HCEC 1CT (cell line): ENCODE measurements at places on chromosomes 16 and 17.
A peak's percentile ranks its signal among the peaks of the same experiment; 100 is the strongest.

- DNase-seq, result no peak
Measured at GRCh38 chr16:81597079-81597658, 152.6 kb downstream of the CMIP start.

GRCh38 chr17:47878203-47879027 is 17.6 kb upstream of the SP2 start:
- DNase-seq, result no peak

DNA sequence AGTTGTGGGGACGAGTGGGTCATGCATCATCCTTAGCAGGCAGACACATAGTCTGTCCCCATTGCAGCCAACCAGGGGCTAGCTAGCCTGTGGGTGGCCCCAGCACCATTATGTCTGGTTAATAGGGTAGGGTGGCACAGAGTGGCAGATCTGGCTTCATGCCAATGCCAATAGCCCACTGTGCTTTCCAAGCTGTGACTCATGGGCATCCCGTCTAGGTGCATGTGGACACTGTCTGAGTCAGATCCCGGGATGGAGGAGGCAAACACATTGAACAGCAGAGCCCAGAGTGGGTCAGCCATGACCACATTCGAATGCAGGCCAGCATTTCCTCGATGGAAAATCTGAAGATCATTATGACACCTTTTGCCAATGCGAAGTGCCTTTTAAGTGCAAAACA is 2.5 kb downstream of the HS3ST2 start:
- DNase-seq, result peak; percentile 15

- DNase-seq, result no peak
Measured at GRCh38 chr16:50602531-50603205, 54.5 kb downstream of the NKD1 start.

DNA sequence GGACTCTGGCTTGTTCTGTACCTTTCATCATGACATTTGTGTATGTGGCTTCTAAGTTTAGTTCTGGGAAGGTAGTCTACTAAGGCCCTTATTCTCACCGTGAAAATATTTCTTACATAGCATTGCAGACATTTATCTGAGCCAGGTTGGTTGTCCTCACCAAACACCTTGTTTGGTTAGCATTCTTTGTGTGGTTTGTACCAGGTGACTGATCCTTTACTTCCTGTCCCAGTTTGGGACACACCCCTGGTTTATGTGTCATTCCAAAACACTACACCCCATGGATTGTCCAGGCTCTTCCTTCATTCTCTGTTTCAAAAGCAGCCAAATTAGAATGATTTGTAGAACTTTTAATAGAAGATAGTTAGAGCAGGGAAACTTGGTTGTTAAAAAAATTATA is 23.2 kb upstream of the DUSP14 start:
- DNase-seq, result no peak

GRCh38 chr17:21299981-21300600 is 15.6 kb downstream of the MAP2K3 start:
- no peak for DNase-seq

DNA sequence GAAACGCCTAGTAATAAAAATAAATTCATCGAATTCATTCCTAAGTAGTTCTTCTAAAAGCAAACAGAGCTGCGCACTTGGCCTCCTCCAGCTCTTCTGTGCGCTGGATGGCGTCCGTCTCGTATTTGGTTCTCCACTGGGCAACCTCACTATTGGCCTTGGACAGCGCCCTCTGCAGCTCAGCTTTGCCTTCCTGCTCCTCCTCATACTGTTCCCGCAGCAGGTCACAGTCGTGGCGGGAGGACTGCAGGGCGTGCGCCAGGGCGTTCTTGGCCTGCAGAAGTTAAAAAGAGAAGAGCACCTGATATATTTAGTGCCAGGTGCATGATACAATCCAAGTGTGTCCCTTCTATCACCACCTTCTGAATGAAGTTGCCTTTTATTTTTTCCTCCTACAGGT is 21.8 kb downstream of the MYH3 start:
- no peak for DNase-seq

- no peak for DNase-seq
Measured at GRCh38 chr16:62194828-62195227, 158.6 kb upstream of the CDH8 start.

GRCh38 chr17:59811209-59811608 is 81.5 kb downstream of the TUBD1 start:
- no peak for DNase-seq

DNA sequence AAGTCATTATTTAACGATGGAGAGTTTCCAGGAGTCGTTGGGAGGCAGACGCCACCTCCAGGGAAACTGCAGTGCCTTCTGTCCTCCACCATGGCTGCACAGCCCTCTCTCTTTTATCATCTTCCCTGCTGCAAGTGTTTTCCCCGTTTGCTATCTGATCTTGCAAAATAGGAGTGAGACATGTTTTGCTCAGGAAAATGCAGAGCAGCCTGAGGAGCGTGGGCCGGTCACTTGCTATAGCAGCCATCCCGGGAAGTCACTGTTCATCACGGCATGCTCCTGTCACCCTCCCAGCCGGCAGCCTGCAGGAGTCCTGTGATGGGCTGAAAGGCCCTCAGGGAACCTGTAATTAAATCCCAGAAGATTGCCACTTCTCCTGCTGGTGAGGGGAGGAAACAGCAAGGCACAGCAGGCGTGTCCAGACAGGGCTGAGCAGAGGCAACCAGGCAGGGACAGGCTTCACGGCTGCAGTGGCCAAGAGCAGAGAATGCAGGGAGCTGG is 143.1 kb downstream of the GSG1L start:
- DNase-seq, result no peak

- no peak for DNase-seq
Measured at GRCh38 chr16:89545831-89546574, 14.5 kb upstream of the RPL13 start.

DNA sequence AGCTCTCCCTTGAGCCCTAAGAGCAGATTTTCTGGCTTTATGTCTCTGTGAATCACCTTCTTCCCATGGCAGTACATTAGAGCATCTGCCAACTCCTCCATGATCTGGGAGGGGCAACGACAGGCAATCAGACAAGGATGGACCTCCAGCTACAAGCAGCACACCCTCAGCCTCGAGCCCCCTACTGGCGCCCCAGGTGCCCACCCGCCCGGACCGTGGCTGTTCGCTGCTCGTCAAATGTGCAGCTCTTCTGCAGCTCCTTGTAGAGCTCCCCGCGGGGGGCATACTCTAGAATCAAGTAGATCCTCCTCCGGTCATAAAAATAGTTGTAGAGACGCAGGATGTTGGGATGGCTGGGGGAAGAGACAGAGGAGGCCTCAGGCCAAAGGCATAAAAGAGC is 3.8 kb downstream of the AURKB start:
- no peak for DNase-seq

DNA sequence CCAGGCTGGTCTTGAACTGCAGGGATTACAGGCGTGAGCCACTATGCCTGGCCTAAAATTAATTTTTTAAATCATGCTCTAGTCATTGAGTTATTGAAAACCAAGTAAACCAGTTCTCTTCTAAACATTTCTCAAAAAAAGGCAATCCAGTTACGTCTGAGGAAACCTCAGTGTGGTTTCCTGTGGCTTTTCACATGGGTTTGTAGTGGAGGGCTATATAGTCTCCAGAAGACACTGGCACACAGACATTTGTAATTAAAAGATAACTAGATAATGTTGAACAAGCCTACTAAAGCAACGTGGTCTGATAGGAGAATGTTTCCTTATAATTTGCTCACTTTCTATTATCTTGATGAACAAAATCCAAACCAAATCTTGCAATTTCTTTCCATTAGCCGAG is 5.2 kb upstream of the TOB1 start:
- no peak for DNase-seq

GRCh38 chr17:1493291-1493980 is 950 bp upstream of the MYO1C start:
- no peak for DNase-seq
